GF-D8 (cell line): ENCODE measurements at places on chromosomes 6 and 20.

DNA sequence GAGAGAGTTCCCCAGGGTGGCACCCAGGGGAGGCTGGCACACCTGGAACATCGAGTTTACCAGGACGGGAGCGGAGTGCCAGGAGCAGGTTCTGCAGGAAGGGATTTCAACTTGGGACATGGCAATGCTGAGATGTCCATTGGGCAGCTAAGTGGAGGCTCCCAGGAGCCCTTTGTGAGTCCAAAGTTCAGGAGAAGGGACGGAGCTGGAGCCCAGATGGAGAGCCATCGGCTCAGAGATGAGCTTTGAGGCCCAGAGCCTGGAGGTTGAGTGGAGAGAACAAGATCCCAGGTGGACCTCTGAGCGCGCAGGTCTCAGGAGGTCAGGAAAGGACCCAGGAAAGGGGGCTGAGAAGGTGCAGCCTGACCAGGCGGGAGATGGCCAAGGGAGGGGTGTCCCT is 67.5 kb upstream of the AFDN start:
- DNase-seq: no peak

- peak; percentile 80 for DNase-seq
Observed at GRCh38 chr20:62678553-62678952, 30.1 kb upstream of the NTSR1 start.

GRCh38 chr6:56017198-56017597 is 141.8 kb upstream of the BMP5 start:
- DNase-seq: no peak

DNA sequence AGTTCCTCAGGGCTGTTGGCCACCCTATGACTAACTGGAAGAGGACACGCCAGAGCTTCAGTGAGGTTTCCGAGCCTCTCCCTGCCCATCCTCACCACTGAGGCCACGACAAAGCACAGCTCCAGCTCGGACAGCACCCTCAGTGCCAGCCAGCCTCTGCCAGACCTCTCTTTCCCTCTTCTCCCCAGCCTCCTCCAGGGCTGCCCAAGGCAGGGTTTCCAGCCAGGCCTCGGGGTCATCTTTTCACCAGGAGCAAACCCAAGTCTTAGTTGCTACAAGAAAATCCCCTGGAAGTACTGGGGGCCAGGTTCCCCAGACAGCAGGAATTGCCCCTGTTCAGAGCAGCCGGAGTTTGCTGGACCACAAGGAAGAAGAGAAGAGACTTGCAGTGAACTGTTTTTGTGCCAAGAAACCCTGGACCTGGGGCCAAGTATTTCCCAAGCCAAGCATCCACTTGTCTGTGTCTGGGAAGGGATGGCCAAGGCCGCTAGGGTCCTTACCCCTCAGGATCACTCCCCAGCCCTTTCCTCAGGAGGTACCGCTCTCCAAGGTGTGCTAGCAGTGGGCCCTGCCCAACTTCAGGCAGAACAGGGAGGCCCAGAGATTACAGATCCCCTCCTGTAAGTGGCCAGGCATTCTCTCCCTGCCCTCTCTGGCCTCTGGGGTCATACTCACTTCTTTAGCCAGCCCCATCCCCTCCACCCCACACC is 41.6 kb downstream of the PLAGL2 start:
- no peak for DNase-seq

DNA sequence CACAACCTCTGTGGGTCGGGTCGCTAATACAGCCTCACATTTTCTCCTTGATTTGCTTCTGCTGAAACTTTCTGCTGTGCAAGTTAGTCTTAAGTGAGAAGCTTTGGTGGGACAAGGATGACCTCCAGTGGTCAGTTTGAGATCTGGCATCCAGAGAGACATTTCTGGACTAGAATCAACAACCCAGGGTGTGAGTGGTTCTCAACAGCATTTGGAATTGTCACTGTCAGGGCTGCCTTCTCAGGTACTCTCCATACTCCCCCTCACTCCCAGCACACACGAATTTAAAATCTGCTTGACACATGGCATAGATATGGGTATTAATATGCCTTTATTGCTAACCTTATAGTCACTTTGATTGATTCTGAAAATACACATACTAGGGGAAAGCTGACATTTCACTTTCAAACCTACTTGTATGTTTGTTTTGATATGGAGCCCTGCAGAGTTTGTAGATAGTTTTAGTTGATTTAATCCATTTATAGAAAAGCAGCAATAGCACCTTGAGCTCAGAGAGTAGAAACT is 13.2 kb downstream of the OTOR start:
- DNase-seq: peak; percentile 4

GRCh38 chr20:44644667-44645131 is 6.8 kb downstream of the ADA start:
- DNase-seq: no peak

DNA sequence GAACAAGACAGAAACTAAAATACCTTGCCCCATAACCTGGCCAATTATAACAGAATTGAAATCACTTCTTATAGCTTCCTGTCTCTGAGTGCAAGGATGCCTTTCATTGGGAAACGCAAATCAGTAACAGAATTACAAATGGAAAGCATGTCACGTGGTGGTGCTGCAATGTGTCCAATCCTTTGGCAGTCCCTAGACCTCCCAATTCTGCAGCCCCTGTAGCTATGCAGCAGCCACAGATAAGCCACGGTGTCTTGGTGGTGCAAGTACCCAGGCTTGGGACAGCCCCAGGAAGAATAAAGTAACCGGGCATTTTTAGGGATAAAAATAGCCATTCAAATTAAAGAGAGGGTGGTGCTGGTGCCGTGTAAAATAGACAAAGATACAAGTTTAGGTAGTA is 134.6 kb upstream of the CCN2 start:
- DNase-seq: no peak

DNA sequence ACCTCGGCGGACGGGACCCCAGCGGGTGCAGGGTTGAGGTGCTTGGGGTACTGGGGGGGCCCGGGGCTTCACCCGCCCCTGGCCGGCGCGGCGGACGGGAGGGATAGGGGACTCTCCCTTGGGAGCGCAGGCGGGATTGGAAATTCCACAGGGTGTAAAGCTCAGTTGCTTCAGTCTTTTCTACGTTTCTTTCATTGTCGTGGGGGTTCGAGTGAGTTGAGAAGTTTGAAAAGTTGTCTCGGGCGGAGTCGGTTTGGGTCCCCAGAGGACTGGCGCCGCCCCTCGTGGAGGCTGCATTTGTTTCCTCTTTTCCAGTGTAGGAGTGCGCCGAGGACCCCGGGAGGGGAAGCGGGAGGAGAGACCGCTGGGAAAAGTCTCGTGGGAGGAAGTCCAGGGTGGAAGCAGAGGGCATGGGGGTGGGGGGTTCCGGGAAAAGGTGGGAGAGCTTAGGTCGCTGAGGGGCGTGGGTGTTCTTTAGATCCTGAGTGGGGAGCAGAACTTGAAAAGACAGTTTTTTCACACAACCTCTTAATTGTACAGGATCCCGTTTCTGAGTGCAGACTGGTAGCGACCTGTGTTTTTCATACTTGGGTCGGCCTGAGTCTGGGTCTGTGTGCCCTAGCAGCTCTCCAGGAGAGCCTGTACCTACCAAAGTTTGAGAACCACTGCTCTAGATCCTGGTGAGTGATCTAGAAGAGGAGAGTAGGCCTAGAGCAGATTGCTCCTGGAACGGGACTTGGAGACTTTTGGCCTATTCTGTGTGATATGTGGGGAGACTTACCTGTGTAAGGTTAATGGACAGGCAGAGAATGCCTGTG is 495 bp downstream of the FAM83B start:
- no peak for DNase-seq

- no peak for DNase-seq
Observed at GRCh38 chr20:63702751-63703470, 4.9 kb downstream of the ARFRP1 start.

- no peak for DNase-seq
Observed at GRCh38 chr6:42715871-42716270, 6.5 kb downstream of the PRPH2 start.

GRCh38 chr6:26223228-26223627 is 136.0 kb downstream of the HFE start:
- DNase-seq: no peak

- DNase-seq: no peak
Observed at GRCh38 chr20:57025666-57026224, 240.7 kb downstream of the BMP7 start.

DNA sequence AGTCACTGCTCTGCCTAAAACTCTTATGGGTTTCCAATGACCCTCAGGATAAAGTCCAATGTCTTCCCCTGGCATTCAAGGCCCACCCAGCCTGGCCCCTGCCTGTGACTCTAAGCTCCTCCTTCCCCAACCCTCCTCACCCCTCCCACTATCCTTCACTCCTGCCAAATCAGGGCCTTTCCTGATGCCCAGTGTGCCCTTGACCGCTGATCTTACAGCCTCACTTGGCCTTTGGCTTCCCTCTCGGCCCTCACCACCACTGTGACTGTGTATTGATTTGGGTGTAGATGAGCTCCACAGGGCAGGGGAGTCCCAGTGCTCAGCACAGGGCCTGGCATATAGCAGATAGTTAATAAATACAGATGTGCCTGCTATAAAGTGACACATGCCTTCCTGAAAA is 115.7 kb downstream of the TOX2 start:
- no peak for DNase-seq

DNA sequence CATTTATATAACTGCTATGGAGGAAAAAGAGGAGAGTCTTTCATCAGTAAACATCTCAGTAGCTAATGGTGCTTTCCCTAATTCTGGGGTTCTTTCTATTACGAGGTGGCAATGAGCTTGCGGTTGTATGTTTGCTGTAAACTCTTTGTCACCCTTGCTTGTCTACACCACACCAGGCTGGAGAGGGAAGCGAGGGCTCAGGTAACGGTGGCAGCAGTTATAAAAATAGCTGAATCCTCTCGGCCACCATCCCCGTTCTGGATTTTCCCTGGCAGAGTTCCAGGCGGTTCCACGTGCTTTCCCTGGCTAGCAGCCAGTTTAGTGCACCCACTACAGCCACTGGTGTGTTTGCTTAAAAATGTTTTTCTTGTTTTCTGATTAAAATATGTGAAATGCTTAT is 39.0 kb downstream of the MAS1 start:
- no peak for DNase-seq

DNA sequence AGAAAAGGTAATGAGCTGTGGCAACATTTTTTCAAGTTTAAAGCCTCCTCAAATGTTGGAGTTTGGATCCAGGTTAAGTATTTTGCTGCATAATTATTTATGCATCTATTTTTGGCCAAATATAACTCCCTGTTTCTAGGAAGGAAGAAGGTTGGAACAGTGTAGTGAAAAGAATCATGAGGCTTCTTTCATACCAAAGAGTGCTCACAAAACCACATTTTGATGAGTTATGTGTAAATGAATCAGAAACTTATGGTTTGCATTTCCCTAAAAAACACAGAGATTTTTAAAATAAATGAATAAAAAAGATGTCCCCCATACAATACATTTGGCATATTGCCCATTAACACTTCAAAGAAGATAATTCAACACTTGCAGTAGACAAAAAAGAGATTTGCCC is 246.9 kb upstream of the PRDM1 start:
- no peak for DNase-seq

GRCh38 chr20:59636766-59637370 is 32.5 kb downstream of the PHACTR3 start:
- DNase-seq: no peak

DNA sequence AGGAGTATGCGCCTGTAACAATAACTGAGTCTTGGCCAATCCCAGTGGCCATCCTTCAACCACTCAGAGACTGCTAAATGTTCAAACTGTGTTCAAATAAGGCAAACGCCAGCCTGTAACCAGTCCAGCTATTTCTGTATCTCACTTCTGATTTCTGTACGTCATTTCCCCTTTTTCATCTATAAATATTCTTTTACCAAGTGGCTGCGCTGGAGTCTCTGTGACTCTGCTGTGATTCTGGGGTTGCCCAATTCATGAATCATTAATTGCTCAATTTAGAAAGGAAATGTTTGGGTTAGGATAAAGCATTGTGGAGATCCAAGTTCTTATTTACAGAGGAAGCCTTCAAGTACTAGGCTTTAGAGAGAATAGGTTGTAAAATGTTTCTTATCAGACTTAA is 89.8 kb upstream of the UST start:
- no peak for DNase-seq

- DNase-seq: no peak
Observed at GRCh38 chr20:59604741-59605600, 631 bp downstream of the PHACTR3 start.

DNA sequence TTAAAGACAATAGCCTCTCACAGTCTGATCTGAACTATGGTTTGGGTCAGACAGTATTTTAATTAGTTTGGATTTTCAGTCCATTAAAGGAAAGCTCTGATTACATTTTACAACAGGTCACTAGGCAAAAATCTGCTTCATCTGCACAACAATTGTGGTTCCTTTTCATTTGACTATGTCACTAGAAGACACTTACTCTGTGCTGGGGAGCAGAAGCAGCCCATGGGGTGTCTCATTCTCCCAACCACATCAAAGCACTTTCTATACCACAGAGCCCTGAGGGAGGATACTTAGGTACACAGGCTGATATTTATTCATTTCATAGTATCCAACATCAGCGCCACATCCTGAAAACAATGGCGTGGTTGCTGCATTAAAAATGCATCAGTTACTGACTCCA is 36.6 kb upstream of the HDAC2 start:
- no peak for DNase-seq

DNA sequence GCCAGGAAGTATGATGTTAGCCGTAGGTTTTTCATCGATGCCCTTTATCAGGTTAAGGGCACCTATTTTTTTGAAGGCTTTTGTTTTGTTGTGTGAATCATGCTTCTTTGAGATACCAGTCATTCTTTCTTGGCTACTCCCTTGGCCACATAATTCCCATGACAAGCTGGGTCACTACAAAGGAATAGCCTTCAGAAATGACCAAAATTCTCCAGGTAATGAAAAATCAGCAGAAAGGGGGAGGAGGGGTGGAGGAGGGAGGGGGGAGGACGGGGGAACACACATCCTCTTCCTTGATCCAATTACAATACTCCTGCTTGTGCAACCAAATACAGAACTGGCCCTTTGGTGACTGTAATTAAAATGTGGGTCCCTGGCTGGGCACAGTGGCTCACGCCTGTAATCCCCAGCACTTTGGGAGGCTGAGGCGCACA is 21.7 kb upstream of the TGM2 start:
- no peak for DNase-seq

GRCh38 chr6:4294636-4295035 is 159.3 kb upstream of the ECI2 start:
- DNase-seq: no peak
